Osteocyte (in vitro differentiated cells): ENCODE measurements at places on chromosomes 12 and 14. TPM values are rescaled to one million over a fixed set of nuclear protein-coding genes. Genes with fewer than 3 reads are reported as not detected.

GRCh38 chr12:62657363-62657632 lies 190.7 kb downstream of the MON2 start:
- DNase-seq, result no peak

Gene PTGDR
- total RNA-seq, result not detected in 2 replicates

DNA sequence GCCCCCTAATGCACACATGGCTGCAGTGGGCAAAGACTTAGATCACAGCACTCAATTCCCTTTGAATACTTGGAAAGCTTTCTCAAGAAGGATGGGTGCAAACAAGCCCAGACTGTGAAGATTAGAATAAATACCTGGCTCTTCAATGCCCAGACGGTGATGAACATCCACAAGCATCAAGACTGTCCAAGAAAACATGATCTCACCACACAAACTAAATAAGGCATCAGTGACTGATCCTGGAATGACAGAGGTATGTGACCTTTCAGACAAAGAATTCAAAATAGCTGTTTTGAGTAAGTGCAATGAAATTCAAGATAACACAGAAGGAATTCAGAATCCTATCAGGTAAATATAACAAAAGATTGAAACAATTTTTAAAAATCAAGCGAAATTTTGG lies 43.8 kb upstream of the ZDHHC17 start:
- DNase-seq, result no peak

DNA sequence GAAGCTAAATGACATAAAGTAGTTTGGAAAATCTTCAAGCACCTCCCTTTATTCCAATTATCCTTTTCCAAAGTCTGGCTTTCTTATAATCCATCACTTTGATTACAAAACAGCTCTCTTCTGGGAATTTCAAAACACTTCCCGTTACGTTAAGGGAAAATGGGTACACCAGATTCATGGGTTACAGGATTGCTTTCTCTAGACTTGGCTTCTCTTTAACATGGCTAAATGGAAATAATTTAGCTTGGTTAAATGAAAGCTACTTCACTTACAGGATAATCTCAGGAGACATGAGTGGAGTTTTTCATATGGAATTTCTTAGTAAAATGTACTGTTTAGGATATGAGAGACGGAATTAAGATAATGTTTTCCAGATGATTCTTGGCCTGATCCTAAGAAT lies 14.7 kb downstream of the GSTZ1 start:
- DNase-seq, result no peak

Gene CD163L1
- 1.8 TPM in 2 replicates for total RNA-seq
